ENCODE measurements at places on chromosomes 3 and 15.

DNA sequence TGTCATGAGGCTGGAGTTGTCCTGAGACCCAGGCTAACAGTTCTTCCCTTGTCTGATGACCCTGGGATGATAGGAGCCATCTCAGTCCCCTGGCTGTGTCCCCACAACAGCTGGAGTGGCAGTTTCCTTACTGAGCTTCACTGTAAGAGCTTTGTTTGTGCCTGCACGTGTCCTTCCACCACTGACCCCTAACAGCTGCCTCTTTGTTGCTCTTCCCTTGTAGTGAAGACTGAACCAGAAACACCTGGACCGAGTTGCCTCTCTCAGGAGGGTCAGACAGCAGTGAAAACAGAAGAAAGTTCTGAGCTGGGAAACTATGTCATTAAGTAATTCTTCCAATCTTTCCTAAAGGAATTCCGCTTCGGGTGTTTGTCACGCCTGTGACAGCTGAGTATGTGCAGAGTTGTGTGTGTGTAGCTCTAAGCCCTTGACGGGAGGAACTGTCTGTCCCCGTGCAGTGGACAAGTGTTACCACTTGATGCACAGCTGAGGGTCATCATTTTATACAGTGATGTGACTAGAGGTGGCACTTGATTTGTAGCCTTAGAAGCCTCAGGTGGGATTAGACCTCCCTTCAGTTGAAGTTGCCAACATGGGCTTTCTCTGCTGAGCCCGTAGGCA lies 25.0 kb downstream of the MAP6D1 start:
- peak; percentile 59 for DNase-seq

DNA sequence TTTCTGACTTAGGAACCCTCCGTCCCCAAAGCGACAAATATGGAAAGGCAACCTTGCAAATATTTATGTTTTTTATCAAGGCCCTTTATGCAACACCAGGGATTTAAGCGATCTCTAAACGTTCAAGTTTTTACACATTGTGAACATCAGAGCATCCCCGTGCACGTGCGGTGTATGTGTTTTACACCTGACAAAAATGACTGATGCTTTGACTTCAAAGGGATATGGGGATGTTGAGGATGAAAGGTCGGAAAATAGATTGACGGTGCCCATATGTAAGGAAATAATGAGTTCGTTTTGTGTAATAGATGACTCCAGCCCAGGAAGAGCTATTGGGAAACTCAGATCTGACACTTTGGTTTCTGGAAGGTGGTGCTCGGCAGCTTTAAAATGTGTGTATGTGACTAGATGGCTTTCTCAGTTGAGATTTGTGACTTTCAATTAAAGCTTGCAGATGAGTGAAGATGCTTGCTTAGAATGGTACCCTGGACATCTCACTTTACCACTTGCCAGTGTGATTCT lies 866 bp downstream of the SLC49A4 start:
- DNase-seq: no peak

- DNase-seq: no peak
Observed at GRCh38 chr3:98725352-98725751, 37.8 kb upstream of the ST3GAL6 start.

GRCh38 chr3:98457543-98457942 lies 5.5 kb upstream of the OR5K1 start:
- no peak for DNase-seq

GRCh38 chr3:197458906-197459470 lies 96.8 kb downstream of the BDH1 start:
- DNase-seq: no peak

DNA sequence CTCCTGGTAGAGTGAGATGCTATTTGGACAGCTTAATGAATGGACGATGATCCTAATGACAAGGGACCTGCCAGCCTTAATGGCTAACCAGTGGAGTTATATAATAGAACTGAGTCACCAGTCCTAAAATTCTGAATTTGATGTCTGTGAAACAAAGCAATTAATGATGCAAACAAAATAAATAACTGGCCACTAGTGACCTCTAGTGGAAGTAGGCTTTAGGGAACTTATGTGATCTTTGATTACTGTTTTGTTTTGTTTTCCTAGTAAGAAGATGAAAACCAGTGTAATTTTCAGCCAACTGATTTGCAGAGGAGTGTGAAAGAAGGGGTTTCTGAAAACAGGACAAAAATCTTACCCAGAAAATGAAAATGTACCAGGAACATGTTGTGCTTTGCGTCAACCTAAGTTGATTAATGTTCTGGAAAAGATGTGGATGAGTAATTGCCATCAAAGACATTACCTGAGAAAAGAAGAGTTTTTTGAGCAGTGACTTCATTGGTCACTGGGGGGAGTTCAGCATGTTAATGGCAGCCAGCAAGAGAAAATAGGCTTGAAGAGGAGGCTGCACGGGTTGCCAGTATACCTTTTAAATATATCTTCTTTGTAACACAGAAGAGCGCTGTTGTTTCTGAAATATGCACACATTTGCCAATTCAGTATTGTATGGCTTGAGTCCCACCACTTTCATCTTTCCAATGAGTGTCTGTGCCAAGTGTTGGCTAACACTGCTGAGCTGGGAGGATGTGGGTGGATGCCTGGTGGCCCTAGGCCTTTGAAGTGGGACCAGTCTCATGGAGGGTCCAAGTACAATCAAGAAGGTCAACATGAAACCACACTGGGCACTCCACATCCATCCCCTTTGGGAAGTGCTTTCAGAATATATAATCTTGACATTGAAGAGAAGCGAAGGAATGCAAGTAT lies 9.3 kb downstream of the VEPH1 start:
- DNase-seq: no peak

GRCh38 chr15:96720251-96720650 lies 389.8 kb downstream of the NR2F2 start:
- DNase-seq: no peak

DNA sequence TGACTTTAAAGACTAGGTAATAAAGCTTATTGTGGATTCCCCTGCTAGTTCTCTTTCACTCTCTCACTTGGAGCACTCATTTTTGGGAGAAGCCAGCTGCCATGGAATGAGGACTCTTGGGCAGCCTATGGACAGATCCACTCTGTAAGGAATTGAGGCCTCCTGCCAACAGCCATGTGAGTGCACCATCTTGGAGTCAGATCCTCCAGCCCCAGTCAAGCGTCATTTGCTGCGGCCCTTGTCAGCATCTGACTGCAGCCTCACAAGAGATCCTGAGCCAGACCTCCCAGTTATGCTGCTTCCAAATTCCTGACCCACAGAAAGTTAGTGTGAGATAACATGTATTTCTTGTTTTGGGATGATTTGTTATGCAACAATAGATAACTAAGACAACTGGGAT lies 101.9 kb downstream of the SEMA6D start:
- no peak for DNase-seq

DNA sequence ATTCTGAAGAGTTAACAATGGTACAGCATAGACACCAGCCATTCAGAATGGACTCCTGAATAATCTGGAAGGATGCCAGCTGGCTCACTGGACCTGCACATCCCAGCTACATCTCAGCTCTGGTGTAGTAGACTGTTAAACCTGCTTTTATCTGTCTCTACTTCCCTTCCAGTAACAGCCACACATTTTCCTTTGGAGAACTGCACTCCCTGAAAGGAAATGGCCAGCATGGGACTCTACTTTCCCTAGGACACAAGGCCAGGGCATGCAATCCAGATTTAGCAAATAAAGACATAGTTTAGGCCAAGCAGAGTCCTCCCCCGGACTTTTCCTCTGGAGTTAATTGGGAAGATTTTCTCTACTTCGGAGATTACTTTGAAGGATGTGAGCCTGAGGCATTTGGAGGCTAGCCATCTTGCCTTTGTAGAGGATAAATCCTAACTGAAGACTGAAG lies 82.7 kb upstream of the TCF12 start:
- no peak for DNase-seq

DNA sequence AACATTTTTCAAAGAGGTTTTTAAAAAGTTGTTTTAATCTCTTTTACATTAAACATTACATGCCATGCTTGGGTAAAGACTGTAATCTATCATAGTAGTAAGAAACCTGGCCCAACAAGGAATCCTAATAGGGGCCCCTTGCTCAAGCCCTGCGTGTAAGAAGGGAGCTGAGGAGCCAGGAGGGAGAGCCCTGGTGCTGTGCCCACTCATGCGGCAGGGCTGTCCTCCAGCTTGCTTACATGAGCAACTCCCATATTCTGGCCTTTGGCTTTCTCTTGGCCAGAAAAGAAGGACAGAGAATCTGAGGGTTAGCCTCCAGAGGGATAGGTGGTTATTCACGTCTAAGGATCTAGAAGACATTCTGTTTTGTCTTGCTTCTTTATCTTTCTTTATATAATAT lies 49.8 kb downstream of the KBTBD12 start:
- DNase-seq: no peak

- DNase-seq: no peak
Observed at GRCh38 chr3:127074900-127075360, 92.0 kb downstream of the PLXNA1 start.

DNA sequence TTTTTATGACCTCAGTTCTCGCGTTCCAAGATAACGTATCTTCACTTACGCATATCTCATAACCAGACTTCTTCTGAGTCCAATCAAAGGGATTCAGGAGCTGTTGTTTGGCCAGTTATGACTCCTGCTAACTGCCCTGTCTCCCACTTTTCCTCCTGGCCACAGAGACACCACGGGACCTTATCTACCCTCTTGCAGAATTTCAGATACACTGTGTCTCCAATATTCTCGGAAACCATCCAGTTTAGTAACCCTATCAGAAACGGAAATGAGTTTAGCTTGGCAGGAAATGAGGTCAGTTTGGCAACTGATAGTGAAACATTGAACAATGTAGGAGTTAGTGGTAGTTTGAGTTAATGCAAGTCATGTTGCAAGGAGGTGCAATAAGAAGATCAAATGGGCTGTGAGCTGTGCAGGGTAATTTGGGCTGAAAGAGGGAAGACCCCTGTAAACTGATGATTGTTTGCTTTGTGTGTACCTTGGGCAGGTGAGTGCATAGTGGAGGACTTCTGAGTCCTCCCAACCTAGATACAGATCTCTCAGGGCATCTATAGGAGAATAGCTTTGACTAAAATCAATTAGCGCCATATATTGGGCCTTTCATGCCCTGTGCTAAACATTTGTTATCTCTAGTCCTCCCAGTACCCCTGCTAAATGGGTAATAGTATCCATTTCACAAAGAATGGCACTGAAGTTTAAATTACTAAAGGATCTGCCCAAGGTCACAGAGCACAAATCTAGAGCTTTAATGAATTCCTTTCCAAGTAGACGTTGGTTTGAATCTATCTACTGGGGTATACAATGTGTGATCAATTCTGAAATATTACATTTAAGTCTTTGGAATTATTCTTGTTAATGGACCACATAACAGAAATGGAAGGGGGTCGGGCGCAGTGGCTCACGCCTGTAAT lies 41.3 kb upstream of the PIK3CB start:
- DNase-seq: no peak

DNA sequence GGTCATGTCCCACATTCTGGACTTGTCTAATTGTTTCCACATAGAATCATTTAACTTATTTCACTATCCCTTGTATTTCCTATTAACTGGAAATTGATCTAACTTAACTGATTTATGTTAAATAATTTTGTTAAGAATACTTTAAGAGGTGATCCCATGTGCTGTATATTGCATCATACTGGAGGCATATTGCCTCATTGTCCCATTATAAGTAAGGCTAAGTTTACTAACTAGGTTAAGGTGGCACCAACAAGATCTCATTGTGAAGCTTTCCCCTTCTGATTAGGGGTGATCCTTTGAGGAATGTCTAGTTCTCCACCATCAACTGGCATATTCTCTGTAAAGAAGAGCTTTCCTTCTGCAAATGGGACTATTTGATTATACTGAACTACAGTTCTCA lies 24.4 kb downstream of the MAP1A start:
- DNase-seq: no peak

GRCh38 chr3:109804697-109805096 lies 467.4 kb upstream of the DPPA4 start:
- DNase-seq: no peak

DNA sequence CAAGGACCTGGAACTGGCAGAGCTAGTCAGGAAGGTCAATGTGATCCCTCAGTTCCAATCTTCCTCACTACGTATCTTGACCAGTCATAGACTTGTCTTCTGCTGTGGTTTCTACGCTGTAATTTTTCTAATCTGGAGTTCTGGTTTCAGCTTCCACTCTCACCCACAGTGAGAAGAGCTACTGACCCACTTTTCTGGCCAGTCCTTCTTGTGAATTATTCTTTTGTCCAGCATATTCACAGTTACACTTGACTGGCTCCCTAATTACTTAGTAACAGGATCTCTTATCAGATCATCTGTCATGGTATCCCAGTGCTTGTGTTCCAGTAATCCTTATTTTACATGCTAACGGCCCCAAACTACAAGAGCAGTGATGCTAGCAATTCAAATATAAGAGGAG lies 72.4 kb upstream of the MME start:
- no peak for DNase-seq

DNA sequence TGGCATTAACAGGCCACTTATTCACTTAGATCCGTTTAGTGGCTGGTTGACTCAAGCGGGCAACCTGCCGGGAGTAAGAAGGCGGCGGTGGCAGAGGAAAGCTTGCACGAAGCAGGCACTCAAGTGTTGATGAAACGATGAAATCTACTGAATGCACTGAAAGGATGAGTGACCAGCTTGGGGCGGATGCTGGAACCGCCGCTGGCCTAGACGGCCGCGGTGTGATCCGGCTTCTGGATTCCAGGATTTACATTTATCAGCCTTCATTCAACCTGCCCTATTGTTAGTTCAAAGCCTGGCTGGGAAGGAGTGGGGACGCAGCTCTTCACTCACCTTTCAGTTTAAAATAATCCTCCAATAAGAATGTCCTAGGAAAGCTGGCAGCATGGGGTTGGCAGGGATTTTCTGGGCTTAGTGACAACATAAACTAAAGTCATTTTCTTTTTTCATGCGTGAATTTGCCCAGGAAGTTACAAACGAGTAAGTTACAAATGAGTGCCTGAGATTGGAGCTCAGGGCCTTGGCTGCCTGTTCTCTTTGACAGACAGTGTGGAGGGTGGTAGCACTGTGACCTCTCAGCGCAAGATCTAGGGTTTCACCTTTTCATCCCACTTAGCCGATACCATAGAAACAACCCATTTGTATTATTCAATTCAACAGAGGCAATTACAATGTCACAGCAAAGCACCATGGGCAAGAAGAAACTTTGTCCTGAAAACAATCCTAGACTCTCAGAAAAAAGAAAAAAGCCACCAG lies 1.1 kb upstream of the PLCH1 start:
- DNase-seq: no peak

DNA sequence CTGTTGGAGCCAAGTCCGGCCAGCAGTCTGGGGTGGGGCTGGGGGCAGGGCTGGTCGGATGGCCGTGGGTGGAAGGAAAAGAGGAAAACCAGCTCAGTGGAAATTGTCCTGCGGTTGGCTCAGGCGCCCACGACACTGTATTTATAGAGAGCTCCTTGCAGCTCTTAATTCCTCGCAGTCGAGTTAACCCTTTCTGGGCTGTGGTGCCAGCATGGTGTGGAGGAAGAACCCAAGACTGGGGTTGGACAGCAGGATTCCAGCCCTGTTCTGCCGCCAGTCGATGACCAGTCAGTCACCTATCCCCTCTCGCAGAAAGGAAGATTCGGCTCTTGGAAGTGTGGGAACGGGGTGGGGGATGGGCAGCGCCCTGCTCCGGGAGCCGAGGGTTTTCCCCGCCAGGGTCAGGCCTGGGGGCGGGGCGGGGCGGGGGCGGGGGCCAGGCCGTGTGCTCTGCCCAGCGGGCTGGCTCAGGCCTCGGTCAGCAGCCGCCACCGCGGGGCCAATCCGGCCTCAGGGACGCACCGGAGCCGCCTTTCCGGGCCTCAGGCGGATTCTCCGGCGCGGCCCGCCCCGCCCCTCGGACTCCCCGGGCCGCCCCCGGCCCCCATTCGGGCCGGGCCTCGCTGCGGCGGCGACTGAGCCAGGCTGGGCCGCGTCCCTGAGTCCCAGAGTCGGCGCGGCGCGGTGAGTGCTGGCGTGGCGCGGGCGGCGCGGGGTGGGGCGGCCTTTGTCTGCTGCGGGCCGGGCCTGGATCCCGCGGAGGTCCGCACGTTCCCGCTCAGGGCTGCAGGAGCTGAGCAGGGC lies at the start of gene CD276:
CD276 (plus strand) TSS at position 607 of the 804 bp plus-strand sequence. CDS start 15,257 bp downstream, outside the sequence.
- DNase-seq: no peak
